CD8-positive, alpha-beta T cell (primary cell): ENCODE measurements at places on chromosomes 2 and 18.

DNA sequence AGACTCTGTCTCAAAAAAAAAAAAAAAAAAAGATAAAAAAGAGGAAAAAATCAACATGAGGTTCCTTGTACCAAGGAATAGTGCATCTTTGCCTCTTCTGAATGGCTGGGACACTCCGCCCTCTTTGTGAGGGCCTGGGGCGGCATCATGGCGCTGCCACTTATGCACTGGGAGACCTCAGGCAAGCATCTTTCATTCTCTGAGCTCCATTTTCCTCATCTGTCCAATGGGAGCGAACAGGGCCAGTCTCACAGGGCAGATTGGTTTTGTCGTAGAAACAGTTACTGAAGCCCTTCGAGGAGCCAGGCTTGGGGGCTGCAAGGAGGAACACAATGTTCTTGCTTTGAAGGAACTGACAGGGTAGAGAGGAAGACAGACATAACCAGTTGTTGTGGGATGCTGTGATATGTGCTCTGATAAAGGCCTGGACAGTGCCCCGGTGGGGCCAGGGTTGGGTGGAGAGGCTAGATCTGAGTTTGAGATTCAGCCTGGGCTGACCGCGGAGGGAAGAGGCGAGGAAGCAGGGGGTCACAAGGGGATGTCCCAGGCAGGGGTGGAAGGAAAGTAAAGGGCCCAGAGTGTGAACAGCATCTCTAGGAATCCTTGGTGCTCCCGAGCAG, 14.1 kb downstream of the ZFP36L2 start:
- no peak for DNase-seq

DNA sequence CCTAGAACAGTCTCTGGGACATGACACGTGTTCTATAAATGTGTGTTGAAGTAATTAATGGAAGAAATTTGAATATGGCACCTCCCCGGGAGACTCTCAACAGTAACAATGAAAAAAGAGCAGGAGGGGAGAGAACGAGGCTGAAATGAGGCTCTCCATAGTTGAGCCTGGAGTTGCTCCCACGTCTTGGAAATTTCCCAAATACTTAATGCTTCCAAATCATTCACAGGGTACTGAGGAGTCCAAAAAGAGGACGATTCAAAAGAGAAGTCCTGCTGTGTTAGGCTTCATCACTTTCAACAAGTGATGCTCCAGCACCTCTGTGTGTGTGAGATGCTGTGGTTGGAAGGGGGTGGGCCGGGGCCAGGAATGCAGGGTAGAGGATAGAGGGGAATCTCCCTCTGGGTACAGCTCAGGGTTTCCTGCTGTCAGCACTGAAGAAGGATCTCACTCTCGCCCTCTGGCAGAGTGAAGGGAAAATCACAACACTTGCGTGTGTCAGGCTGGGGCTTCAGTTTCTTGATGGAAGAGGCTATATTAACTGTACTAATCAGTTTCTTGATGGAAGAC, 18.1 kb upstream of the ZNF407 start:
- no peak for DNase-seq

GRCh38 chr2:67260343-67261277, 136.5 kb upstream of the ETAA1 start:
- DNase-seq = no peak

GRCh38 chr2:197198890-197199289, 111.7 kb downstream of the ANKRD44 start:
- DNase-seq = peak; percentile 78

GRCh38 chr2:20401489-20401835, 45.4 kb upstream of the RHOB start:
- DNase-seq = no peak

- DNase-seq = no peak
Measured at GRCh38 chr2:158412206-158412605, 44.3 kb downstream of the CCDC148 start.

- DNase-seq = no peak
Measured at GRCh38 chr18:38718365-38718901, 1152.8 kb upstream of the CELF4 start.

GRCh38 chr18:22510697-22511096, 93.0 kb upstream of the CTAGE1 start:
- DNase-seq = no peak

DNA sequence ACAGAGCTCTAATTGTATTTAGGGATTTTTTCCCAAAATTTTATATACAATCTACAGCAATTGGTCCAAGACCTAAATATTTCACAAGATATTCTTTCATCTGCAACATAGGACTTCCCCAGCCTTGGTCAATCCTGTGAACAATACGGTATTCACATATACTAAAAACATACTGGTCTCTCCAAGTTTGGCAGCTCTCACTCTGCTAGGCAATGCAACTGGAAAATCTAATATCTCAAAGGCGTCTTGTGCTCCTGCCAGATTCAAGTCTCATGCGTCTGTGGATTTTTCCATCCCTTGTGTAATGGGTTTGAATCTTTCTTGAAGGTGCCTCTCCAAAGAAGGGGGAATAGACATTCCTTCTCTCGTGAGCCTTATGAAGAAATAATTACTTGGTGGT, 27.4 kb upstream of the MBOAT2 start:
- DNase-seq = no peak

- no peak for DNase-seq
Measured at GRCh38 chr18:49515516-49515915, 28.5 kb upstream of the C18orf32 start.

GRCh38 chr2:202436626-202437025, 60.5 kb downstream of the BMPR2 start:
- DNase-seq = no peak

- DNase-seq = no peak
Measured at GRCh38 chr2:17851731-17852585, 26.5 kb upstream of the KCNS3 start.

- no peak for DNase-seq
Measured at GRCh38 chr2:11752906-11753305, 6.5 kb downstream of the LPIN1 start.

GRCh38 chr2:3264010-3264744, 113.4 kb downstream of the EIPR1 start:
- no peak for DNase-seq

DNA sequence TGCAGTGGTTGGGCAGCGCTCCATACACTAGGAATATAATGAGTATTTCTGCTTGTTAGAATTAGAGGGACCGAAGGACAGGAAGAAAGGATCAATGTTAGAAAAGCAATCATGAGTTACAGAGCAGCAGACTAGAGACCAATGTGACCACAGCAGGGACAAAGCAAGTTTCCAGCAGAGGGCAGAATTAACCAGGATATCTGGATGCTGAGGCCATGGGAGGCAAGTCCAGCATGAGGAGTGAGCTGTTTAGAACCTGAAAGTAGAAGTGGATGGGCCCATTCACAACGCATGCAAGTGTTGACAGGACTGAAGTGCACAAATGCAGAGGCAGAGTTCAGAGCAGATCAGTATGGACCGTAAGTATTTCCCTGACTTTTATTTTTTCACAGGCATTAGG, 910.4 kb upstream of the GYPC start:
- no peak for DNase-seq

- DNase-seq = no peak
Measured at GRCh38 chr2:43701111-43701510, 24.9 kb upstream of the C1GALT1C1L start.

DNA sequence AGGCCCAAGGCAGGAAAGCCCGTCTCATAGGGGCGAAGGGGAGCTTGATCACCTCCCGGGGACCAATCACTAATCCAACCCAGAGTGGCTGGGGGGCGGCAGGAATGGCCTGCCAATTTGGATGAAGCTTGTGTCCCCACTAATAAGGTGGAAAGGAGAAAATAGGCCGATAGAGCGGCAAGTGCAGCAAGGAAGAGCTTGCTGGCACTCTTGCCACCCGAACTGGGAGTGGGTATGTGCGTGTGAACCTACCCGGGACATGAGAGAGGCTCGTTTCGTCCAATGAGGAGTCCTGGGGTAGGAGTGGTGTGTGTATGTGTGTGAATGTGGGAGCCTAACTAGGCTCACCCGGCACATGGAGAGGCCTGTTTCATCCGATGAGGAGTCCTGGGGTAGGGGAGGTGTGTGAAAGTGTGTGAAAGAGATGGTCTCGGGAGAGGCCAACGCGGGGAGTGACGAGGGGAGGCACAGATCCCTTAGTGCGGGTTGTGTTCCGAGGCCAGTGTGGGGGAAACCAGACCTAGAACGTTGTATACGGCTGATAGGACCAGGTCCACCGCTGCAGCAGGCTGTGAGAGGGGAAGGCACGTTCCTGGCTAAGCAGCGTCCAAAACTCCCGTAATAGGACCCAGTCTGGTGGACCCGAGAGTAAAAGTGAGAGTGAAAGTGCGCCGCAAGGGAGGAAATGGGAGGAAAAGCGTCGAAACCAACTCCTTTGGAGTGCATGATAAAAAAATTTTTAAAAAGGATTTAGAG, 47.1 kb upstream of the SELENOI start:
- DNase-seq = peak; percentile 66

DNA sequence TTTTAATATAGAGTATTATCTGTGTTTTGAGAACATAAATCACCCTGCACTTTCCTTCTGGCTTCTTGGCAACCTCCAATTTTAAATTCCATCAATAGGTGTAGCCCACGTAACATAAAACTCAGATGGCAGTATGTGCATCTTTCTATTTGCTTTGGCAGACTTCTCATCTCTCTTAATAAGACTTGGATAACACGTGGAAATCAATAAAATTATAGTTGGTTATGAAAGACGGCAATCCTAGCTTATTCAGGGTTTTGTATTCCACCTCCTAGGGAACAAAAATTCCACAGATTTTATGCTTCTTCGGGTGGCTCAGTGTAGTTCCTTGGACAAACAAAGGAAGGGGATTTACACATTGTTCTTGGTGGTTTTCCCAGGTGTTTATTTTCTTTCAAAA, 299.3 kb downstream of the RND3 start:
- DNase-seq = no peak

DNA sequence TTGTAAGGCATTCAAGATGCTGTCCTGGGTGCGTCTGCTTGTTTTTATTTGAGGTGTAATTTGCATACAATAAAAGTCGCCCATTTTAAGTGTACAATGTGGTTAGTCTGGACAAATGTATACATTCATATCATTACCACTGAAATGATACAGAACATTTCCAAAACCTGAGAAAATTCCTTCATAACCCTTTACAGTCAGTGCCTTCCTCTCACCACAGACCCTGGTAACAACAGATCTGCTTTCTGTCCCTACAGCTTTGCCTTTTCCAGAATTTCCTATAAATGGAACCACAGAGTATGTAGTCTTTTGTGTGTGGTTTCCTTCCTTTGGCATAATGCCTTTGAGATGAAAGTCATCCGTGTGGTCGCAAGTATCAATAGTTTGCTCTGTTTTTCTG, 45.8 kb upstream of the NFU1 start:
- no peak for DNase-seq

DNA sequence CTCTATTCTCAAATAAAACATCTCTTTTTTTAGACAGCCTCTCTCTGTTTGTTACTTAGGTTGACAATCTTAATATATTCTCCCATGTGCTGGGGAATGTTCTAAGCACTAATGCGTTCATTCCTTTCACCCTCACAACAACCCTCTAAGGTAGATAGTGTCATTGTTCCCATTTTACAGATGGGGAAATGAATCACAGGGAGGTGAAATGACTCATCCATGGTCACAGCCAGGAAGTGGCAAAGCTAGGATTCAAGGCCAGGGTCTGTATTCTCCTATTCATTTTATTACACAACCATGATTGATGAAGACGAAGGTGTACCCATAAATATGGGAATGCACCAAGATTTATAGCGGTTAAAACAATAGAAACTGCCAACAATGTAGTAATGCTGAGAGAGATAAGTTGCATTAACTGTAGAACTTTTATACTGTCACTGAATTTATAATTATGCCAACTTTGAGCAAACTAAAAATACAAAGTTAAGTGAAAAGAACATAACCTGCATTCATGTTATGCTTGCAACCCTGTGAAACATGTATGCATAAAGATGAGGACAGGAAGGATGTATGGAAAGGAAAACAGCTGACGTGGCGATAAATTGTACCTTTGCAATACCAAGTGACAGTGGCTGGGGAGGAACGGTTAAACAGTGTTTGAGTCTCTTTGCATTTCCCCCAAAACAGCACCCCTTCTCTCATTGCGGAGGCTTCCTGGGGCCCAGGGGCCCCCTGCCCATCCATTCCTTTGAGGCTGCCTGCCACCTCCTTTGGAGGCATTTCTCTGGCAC, 257.7 kb upstream of the AGAP1 start:
- DNase-seq = no peak

- DNase-seq = no peak
Measured at GRCh38 chr2:126863336-126864015, 35.2 kb upstream of the TEX51 start.

GRCh38 chr2:217829420-217829819, 173.4 kb downstream of the TNS1 start:
- DNase-seq = no peak

GRCh38 chr2:235507928-235508327, 14.1 kb downstream of the AGAP1 start:
- no peak for DNase-seq

DNA sequence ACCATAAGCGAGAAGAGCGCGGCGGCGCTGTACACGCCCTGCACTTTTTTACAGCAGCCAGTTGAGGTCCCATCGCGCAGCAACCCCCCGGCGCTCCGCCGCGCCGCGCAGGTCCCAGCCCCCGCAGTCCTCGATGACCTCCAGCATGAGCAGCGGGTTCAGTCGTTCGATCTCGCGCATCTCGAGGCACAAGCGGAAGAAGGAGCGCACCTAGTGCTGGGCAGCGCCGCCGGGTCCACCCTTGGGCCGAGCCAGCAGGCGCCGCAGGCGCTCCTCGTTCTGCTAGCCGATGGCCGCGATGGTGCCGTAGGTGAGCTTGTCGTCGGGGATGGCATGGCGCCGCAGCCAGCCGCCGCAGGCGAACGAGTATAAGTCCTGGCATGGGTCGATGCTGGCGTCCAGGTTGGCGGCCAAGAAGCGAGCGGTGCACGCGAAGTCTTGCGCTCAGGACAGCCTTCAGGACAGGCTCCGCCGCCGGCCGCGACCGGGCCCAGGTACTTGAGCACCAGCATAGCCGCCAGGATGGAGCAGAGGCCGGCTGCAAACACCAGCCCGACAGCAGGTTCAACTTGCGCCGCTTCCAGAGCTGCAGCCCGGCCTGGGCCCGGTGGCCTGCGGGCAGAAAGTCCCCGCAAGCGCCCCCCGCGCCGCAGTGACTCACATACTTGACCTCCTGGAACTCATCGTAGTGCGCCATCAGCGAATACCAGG, 8.3 kb downstream of the ALPP start:
- DNase-seq = no peak

DNA sequence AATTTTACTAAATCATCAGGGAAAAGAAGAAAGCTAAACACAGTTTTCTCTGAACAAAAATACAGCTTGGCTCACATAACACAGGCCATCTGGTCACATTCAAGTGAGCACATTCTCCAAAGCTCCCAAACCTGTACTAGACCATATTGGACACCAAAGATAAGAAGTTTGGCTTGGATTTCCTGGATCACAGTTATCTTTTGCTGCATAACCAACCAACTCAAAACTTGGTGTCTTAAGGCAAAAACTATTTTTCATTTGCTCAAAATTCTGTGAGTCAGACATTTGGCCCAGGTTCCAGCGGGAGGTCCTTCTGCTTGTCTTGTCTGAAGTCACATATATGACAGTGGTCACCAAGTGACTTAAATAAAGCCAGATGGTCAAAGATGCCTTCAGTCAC, 83.2 kb downstream of the GYPC start:
- no peak for DNase-seq

GRCh38 chr18:70622622-70623419, 334.0 kb downstream of the SOCS6 start:
- no peak for DNase-seq

- no peak for DNase-seq
Measured at GRCh38 chr18:60981682-60982328, 351.4 kb upstream of the CDH20 start.
